Activated naive CD4-positive, alpha-beta T cell treated with Interleukin-2 at 50 U/mL for 16 hours (primary cell): ENCODE measurements at places on chromosomes 16 and 17.

DNA sequence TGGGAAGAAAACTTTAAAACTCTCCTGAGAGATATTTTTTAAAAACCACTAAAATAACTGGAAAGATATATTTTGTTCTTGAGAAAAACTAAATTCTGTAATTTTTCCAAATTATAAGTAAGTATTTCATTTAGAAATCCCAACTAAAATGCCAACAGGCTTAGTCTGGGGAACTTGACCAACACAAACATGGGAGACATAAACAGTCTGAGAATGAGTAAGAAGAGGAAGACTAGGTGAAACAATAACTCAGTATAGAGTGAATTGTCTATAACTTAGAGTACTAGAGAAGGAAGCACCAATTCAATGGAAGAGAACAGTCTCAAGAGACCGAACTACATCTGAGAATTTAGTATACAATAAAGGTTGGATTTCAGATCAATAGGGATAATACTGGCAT, 2.9 kb downstream of the CMTM1 start:
- no peak for DNase-seq

- DNase-seq, result no peak
These were observed 303.3 kb downstream of the CEP112 start for GRCh38 chr17:65888649-65889048.

DNA sequence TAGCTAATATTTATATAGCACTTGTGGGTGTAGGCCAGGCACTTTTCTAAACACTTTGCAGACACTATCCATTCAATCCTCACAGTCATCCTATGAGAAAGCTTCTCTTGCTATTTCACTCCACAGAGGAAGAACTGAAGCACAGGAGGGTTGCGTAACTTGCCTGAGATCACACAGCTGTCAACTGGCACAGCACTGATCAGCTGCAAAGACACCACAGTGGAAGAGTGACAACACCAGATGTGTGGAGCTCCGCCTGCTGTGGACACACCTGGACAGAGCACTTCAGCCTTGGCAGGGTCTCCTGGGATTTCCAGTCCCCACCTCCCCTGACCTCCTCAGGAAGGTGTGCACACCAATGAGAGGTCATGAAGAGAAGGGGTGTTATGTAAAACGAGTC, 13.3 kb upstream of the CNEP1R1 start:
- DNase-seq, result no peak

GRCh38 chr16:66901626-66902025, 17.1 kb downstream of the CDH16 start:
- no peak for DNase-seq
